ENCODE measurements at places on chromosomes 1 and 21.

DNA sequence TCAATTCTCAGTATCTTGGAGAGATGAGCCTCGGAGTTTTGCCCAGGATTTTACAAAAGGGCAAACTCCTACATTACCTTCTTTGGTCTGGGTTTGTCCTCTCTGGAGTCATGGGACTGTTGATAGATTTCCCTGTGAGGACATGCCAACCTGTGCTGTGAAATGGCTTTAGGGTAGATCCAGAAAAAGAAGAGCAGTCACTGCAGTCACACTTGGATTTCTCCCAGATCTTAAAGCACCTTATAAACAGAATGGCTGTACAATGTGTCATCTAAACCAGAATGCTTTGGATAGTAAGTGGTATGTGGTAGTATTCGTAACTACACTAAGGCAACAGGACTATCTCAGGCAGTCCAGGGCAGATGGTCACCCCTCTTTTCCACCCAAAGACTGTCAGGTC is 1.9 kb upstream of the CSRP1 start:
- DNase-seq: no peak

DNA sequence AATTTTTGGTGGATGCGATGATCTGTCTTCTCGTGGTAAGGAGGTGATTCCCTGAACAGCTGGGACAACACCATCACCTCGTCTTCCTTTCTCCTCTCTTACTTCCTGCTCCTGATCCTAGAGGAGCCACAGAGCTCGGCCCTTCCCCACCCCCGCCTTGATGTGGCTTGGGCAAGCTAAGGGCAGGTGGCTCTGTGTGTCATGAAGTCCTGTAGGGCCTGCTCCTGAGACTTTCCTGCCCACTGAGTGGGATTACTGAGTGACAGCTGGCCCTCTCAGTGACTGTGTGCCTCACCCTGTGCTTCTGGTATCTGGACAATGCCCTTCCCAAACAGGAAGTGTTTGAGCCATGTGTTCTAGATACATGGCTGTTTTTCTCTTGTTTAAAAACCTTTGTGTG is 153.0 kb downstream of the KCNJ6 start:
- no peak for DNase-seq

- no peak for DNase-seq
These were observed 59.0 kb downstream of the FASLG start for GRCh38 chr1:172717722-172718465.

DNA sequence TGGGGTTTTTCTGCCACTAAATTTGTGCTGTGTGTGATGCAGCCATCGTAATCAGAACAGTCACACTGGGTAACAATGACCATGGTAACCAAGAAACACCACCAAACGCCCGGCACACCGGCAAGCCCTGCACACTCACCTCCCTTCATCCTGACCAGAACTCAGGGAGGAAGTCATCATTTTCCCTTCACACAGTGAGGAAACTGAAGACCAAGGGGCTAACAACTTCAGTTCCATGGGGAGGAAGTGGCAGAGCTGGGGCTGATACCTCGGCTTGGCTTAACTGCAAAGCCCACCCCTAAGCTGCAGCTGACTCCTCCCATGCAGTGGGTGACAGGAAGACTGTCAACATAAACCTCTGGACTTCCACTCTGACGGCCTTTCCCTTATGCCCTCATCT is 69.3 kb upstream of the BCAR3 start:
- DNase-seq: no peak

DNA sequence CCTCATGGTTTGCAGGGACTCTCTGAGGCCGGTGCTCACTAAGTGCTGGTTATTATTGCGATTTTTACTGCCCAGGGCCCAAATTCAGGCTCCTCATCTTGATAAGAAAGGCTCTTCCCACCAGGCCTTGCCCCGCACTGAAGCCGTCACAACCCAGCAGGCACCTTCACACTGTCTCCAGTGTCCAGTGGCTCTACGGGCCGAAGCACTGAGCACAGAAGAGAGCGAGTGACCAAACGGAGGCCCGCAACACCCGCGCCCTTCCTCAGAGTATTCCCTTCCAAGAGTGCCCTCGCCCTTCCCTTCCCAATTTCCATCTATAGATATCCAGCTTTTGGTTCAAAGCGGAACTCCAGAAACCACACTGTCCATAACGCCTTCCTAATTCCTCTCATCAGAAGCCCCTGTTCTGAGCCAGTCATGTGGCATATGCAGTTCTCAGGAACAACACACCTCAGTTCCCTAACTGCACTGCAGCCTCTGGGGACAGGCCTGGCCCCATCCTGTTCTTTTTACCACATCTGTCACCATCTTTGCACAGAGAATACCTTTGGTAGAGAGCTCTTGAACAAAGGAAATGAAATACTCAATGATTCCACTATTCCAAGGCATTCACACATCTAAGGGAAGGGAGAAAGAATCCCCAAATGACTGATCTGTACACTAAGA is 15.1 kb downstream of the FALEC start:
- DNase-seq: no peak

GRCh38 chr1:10525208-10525607 is 50.5 kb downstream of the PEX14 start:
- no peak for DNase-seq

GRCh38 chr1:19524791-19525190 is 39.5 kb upstream of the CAPZB start:
- DNase-seq: no peak

DNA sequence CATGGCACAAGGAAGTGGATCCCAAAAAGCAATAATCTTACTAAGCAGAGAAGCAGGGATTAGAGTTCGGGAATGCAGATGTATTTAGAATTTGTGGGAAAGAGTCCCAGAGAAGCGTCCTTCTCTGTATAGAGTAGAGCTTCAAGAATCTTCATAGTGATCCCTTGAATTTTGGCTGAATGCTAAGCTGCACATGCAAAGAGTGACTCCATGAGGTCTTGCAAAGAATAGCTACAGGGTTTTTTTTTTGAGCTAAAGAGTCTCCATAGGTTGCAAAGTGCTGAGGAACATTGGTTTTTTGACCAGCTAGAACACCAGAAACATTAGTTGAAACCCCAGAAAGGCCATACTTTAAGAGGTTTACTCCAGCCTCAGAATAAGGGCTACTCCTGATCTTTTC is 206.7 kb downstream of the CTH start:
- DNase-seq: no peak

- no peak for DNase-seq
These were observed 67.1 kb upstream of the PGBD5 start for GRCh38 chr1:230493264-230493663.

- DNase-seq: peak; percentile 36
These were observed 126.8 kb upstream of the ZNF644 start for GRCh38 chr1:91148641-91149069.

DNA sequence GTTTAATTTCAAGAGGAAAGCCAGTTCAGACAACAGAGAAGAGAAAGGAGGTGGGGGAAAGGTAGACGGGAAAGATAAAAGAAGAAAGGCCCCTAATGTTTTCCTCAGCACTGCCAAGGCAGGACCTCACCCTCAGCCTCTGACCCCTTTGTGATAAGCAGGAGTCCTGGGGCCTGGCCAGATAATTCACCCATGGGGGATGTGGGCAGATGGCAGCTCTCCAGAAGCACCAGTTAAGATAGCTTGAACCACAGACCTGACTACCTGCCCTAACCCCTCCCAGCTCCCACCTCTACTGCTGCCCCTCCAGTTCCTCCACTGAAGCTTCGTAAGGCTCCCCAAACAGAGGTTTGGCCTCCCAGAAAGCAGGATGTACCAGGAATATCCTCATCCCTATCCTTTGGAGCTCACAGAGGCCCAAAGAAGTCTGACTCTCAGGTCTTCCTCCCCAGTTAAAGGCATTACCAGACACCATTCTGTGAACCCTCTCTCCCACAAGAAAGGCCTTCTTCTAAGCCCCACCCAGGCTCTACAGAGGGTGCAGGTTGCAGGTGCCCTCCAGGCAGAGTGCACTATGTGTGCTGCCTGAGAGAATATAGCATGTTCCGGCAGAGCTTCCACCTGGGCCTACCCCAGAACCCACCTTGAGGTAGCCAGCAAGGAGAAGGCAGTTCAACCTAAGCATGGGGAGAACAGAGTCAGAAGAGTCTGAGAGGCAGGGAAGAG is 9.2 kb upstream of the SNAPIN start:
- no peak for DNase-seq

DNA sequence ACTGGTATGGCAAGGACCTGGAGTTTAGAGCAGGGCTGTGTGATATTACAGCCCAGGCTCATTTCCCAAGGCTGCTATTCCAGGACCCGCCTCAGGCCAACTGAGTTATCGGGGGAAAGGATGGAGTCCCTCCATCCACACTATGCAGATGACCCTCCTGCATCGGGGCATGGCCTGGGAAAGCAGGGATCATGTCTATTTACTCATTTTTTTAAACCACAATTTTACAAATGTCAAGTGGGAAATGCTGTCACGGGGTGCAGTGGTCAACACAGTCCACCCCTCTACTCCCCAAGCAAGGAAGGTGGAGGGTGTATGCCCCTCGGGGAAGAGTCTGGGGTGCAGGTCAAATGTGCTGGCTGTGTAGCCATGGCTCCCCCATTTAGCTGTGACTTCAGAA is 6.1 kb upstream of the CLEC20A start:
- DNase-seq: no peak

DNA sequence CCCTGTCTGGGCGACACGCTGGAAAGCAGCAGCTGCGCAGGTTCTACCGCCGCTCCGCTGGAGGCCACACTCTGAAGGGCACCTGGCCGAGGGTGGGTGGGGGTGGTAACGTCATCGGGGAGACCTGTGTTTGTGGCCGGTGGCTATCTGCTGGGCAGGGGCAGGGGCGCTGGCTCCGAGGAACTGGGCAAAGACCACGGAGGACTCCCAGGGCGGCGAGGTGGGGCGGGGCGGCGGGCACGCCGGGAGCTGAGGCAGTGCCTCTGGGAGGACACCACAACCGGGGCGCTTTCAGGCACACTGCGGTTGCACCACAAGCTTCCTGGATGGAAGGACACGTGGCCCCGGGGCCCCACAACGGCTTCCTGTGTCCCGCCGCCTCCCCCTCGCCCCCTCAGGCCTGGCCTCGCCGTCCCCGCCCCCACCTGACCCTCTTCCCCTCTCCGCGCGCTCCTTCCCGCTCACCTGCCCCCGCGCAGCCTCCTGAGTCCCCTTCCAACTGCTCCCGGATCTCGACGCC is 3.3 kb upstream of the DENND2D start:
- DNase-seq: no peak

GRCh38 chr1:61910035-61910434 is 167.8 kb downstream of the PATJ start:
- no peak for DNase-seq

DNA sequence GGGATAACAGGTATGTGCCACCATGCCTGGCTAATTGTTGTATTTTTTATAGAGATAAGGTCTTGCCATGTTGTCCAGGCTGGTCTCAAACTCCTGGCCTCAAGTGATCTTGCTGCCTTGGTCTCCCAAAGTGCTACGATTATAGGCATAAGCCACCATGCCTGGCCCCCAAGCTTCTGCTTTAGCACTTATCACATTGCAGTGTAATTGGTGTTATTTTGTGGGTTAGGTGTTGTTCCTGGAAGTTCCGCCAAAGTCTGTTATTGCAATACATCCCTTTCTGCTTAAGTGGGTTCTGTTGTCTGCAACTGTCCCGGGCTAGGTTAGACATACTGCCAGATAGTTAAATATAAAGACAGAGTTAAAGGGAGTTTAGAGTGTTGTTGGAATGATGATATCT is 3.4 kb downstream of the ZCCHC17 start:
- no peak for DNase-seq

GRCh38 chr1:18241891-18242290 is 134.3 kb downstream of the IGSF21 start:
- DNase-seq: no peak

DNA sequence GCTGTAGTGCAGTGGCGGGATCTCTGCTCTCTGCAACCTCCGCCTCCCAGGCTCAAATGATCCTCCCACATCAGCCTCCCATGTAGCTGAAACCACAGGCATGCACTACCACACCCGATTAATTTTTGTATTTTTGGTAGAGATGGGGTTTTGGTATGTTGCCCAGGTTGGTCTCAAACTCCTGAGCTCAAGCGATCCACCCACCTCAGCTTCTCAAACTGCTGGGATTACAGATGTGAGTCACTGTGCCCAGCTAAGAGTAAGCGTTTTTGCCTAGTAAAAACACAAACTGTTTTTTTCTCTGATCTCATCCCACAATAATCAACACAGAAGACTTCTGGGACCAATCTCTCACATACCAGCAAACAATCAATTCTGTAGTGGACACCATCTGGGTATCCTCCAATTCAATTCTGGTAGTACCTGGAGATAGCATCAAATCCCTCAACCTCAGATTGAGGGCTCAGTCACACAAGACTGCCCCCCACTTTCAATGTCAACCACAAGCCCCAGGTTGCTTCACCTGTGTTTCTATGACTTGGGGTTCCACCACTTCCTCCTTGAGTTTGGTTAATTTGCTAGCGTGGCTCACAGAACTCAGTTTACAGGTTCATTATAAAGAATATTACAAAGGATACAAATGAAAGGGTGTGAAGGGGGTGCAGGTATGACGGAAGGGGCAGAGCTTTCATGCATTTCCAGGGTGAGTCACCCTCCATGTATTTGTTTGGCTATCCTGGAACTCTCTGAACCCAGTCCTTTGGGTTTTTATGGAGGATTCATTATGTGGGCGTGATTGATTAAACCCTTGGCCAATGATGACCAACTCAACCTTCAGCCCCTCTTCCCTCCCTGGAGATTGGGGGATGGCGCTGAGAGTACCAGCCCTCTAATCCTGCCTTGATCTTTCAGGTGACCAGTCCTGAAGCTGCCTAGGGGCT is 40.0 kb upstream of the RHOU start:
- DNase-seq: no peak

DNA sequence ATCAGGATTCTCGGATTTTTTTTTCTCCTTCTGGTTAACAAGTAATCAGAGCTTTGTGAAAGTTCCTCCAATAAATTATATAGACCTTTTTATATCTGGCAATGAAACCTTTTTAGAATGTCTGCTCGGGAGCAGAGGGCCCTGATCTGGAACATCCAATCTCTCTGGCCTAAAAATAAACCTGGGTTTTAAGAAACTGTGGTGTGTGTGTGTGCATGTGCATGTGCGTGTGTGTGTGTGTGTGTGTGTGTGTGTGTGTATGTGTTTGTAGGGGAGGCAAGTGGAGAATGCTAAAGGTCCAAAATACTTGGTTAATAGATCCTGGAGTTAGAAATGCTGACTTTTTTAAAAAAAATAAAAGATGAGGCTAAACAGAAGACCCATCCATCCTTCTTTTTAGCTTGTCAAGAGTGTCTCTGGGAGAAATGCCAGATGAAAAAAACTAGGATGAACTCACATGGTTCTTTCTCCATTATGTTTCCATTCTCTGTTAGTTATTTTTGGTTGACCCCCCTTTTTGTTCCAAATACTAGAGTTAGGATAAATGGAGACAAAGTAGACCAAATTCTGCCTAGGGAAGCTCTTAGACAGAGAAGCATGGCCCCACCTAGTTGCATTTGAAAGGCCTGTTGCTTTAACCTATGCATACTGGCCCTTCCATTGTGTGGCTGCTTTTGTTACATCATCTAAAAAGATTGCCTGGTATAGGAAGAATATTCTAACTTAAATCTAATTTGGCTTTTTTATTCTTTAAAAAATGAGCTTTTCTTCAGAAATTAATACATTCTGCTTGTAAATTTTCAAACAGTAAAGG is 175.9 kb downstream of the PAPPA2 start:
- DNase-seq: no peak
